T-helper 1 cell (primary cell): ENCODE measurements at places on chromosomes 1 and 21.

GRCh38 chr1:13832536-13832935, 132.5 kb downstream of the PRDM2 start:
- no peak for DNase-seq

GRCh38 chr1:114455102-114455785, 55.8 kb downstream of the TRIM33 start:
- no peak for DNase-seq

DNA sequence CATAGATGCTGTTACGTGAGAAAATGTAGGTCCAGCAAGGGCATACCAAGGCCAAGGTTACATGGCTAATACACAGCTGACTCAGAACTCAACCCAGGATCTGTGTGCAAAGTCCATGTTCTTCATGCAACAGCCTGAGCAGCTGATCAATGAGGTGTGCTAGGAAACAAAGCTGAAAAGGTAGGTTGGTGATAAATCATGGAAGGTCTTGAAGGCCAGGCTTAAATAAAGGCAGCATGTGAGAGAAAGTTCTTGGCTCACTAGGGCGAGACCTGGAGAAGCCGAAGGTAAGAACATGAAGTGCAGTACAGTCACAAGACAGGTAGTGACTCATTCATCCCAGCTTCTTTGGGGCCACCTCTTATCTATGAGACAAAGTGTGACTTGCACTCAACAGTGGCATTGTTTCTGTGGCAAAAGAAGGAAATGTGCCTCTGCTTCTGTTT, 33.4 kb downstream of the TLR5 start:
- no peak for DNase-seq

DNA sequence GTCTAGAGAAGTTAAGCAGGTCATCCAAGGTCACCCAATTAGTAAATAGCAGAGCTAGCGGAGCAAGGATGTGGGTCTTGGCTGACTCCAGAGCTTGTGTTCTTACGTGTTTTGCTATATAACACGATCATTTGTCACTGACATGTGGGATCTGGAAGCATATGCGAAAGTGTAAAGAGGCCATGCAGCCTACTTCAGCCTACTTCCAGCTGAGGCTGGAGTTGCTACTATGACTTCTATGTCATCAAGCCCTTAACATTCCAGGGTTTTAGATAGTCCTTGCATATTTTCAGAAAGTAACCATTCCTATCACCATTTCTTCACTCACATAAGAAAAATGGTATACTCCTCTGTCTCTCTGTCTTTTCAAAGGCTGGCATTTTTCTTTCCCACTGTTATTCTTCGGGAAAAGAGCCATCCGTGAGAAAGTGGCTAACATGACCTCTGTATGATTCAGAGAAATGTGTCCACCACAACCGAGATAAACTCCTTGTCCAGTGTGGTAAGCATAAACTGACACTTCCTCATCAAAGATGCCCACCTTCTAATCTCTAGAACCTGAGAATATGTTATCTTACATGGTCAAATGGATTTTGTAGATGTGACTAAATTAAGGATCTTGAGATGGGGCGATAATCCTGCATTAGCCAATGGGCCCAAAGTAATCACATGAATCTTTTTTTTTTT, 24.0 kb upstream of the ABL2 start:
- no peak for DNase-seq

DNA sequence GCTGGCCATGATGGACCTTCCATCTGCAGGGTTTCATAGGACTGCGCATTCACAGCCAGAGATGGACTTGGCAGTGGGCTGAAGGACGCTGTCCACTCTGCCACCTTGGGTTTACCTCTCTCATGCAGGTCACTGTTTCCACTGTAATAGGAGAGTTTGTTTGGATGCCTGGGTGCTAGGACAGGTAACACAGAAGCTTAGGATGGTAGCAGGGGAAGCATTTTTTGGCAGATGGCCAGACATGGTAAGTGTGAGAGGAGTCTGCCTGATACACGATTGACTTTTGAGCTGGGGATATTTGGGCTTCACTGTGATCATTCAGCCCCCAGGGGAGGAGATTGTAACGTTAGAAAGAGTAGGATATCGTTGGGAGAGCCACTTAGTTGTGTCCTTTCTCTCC, 11.8 kb downstream of the PSEN2 start:
- DNase-seq = no peak

- DNase-seq = no peak
Observed at GRCh38 chr1:7493711-7494454, 277.2 kb upstream of the VAMP3 start.

- DNase-seq = no peak
Observed at GRCh38 chr1:176682830-176683535, 220.0 kb downstream of the PAPPA2 start.

DNA sequence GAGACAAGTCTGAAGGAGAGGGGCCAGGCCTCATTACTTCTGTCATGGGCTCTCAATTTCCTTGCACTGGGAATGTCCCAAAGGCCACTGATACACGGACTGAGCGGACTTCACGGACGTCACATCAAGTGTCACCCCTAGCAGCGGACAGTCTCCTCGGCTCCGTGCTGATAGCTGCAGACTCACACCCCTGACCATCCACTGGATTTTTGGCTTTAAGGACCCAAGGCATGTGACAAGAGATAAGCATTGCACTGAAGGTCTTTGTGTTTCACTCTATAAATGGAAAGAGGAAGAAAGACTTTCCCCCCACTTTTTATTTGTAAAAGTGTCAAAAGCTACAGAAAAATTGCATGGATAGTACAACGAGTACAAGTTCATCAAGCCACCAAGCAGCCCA, 200.4 kb upstream of the FGGY start:
- no peak for DNase-seq

GRCh38 chr1:111648806-111649205, 29.2 kb downstream of the RAP1A start:
- DNase-seq = no peak

DNA sequence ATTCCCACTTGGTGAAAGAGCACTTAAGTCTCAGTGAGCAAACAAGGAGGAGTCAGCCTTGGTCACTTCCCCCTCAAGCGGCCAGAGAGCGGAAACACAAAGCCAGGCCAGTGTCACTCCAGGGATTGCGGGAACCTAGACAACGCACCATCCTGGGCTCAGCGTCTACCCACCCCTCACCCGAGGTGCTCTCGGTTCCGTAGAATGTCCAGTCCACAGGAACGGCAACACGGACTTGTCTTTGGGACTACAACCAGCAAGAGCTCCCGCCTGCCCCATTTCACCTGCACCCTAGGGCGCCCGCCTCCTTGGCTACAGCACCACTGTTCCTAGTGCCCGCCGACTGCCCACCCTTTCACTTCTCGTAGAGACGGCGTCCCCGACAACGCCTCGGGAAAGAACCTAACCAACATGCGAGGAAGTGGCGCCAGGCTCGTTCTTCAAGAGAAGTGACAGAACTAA, 509 bp downstream of the GDAP2 start:
- no peak for DNase-seq

DNA sequence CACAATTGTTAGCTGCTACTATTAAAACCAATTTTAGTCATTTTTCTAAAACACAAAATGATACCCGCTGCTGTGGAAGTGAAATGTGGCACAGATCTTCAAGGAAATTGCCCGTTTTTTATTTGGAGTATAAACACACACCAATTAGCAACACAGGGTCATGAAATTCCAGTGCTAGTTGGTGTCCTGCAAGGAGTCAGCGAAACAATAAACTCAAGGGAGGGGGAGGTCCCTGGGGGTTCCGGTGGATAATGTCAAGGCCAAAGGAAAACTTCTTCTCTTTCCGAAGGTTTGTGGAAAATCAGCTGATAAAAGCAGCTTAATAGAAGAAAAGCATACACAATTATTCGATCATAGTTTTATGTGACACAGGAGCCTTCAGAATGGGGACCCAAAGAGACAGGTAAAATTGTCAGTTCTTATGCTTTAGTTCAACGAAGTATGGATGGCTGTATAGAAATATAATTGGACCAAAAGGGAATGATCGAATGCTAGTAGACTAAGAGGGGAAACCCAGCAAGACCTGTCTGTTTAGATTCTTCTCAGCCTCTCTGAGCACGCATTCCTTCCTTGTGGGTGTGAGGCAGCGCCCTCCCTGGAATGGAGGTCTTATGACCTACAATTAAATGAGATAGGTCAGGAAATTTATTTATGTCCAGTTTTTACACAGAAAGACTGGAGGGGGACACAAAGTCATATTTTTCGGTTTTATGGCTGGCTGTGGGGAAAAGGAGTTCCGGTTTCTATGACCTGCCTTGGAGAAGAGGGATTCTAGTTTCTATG, 65.9 kb downstream of the KCNK1 start:
- no peak for DNase-seq

DNA sequence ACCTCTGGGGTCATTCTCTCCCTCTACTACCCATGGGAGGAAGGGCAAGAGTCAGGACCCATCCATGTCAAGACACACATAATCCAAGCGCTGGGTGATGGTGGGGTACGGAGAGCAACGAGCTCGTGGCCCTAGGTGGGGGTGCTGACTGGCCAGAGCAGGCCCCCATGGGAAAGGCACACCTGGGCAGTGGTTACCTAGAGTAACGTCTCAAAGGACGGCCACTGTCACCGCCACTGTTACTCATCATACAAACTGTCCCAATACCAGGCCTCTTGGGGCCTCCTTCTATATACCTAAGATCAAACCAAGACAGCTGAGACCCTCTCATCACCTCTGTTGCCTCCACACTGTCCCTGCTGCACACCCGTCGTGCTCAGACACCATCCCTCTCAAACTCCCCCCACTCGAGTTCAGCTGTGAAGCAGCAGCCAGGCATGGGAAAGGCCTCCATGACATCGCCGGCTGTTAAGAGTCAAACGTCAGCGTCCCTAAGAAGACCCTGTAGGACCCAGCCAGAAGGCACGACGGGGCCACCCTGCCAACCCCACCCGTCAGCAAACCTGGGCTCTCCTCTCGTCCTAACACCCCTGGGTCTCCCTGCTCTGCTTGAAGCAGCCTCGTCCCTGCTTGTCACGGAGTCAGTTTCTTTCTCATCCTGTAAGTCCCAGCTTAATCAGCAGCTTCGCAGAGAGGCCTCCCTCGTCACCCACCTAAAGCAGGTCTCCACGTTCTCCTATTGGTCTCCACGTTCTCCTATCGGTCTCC, 15.3 kb downstream of the NPHP4 start:
- no peak for DNase-seq

- no peak for DNase-seq
Observed at GRCh38 chr1:221994939-221995338, 253.1 kb upstream of the DUSP10 start.

- DNase-seq = peak; percentile 59
Observed at GRCh38 chr1:110060034-110060661, 10.3 kb downstream of the ALX3 start.

DNA sequence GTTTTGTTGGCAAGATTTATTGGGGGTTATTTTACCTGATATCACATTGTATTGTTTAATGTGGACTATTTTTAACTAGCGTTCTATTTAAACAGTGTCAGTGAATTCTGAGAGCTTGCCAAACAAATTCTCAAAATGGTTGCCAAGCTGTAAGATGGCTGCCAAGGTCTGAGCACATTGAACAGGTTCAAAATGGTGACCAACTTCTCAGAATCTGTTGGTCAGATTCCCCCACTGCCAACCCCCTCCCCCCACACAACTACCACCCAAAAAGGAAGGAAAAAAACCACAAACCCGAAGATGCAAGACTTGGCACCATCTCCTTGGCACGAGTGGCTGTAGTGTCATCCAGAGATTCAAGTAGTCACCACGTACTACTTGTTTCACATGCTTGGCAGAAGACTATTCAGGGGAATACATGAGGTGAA, 159.1 kb downstream of the NFIA start:
- DNase-seq = no peak

- DNase-seq = no peak
Observed at GRCh38 chr1:203744075-203744972, 20.7 kb upstream of the LAX1 start.

- no peak for DNase-seq
Observed at GRCh38 chr1:95117207-95118066, at the start of gene TLCD4. TLCD4 (plus strand) TSS chr1:95117355; CDS start chr1:95143902, 26,547 bp downstream.

DNA sequence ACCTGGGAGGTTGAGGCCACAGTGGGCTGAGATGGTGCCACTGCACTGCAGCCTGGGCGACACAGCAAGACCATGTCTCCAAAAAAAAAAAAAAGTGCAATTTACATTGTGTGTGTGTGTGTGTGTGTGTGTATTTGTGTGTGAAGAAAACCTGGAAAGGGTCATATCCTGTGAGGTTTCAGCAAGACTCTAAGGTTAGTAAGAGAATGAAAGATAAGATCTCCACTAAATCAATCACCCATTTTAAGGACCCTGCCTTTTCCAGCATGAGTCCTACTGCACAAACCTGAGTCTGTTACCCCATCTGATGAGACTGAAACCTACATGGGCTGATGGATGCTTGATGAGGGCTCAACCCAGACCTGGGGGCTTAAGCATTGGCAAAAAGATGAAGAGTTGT, 4.9 kb upstream of the C1orf74 start:
- no peak for DNase-seq

DNA sequence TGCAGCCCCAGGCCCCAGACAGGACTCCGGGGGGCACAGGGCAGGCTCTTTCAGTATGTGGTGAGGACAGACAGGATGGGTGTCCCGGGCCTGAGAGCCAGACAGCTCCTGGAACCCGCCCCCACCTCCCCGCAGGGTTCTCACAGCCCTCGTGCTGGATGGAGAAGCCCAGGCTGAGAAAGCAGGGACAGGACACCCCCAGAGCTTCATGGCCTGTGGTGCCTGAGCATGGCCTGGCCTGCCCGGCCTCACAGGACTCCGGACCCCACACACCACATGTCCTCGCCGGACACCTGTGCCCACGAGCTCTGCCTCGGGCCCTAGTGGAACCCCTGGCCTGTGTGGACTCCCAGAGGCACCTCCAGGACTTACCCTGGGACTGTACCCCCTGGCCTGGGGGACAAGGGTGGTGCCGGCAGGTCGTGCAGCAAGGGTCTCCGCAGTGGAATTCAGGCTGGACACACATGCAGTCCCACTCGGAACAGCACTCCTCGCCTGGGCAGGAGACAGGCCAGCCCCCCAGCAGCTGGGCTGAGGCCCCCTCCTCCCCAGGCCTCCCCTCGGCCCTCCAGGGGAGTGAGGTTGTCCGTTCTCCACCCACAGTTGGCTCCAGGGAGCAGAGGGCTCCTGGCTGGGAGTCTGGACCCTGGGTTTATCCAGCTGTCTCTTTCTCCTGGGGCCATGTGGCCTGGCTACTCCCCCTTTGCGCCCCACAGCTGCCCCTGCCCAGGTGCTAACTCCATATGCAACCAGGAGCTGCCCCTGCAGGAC, 1.2 kb downstream of the TNFRSF18 start:
- DNase-seq = peak; percentile 12

DNA sequence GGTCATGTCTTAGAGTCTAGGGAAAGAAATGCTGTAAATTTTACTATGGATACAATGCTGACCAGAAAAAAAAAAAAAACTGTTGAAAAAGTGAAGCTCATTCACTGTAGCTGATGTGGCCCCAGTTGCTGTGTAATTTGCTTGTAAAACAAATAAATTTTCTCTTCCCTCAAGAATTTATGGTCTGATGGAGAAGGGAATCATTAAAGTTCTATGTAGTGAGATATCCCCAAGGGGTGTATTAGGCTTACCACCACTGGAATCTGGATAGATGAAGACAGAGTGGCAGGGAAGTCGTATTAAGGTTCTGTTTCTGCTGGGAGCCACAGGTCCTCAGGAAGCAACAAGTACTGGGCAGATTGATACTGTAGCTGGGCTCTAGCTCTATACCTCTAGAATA, 860.0 kb downstream of the LTN1 start:
- no peak for DNase-seq

GRCh38 chr1:194155962-194156361, 969.5 kb upstream of the B3GALT2 start:
- no peak for DNase-seq
